NCI-H524 (cell line): ENCODE measurements at places on chromosomes 12 and 14.

DNA sequence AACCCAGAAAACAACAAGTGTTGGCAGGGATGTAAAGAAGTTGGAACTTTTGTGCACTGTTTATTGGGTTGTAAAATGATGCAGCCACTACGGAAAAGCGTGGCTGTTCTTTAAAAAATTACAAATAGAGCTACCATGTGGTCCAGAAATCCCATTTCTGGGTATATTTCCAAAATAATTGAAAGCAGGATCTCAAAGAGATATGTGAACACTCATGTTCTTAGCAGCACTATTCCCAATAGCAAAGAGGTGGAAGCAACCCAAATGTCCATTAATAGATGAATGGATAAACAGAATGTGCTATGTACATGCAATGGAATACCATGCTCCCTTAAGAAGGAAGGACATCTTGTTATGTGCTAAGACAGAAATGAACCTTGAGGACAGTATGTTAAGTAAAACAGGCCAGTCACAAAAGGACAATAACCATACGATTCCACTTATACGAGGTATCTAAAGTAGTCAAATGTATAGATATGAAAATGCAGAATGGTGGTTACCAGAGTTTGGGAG lies 249.5 kb downstream of the PHLDA1 start:
- DNase-seq, result no peak

DNA sequence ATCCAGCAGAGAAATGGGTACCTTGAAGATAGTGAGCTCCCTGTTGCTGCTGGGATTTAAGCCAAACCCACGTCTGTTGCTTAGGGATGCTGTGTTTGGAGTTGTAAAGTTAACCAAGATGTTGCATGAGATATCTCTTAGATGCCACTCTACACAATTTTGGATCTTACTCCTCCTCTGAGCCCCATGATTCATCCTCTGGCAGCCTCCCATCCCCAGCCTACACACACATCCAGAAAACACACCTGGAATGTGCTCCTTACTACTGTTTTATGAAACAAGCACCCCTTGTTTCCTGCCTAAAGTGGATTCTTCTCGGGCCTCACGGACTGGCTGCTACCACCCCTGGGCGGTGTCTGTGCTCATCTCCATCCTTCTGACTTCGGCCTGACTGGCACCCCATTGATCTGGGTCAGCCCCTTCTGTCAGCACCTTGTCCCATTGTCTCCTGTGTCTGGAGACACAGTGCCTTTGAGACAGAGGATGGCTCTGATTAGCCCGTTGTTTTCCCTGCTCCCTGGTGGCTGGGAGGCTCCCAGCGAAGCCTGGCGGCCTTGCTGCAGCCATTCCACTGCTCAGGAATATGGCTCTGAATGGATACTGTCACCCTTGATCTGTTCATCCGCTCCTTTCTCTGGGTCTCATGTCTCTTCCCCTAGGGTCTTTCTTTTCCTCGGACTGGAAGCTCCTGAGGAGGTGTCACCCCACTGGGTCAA lies 24.3 kb downstream of the TSPAN9 start:
- no peak for DNase-seq

DNA sequence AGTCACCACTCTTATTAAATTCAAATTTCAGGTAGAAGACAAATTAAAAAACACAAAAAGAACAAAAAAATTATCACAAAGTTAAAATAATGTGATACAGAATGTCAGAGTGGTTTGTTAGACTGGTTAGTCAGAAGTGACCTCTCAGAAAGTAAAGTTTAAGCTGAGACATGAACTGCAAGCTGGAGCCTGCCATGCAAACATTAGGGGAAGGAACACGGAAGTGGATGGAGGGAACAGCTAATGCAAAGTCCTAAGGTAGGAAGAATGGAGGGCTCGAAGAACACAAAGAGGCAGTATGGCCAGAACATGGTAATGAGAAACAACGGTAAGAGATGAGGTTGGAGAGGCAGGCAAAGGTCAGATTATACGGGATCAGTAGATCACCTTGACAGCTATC lies 41.7 kb downstream of the WDHD1 start:
- no peak for DNase-seq

GRCh38 chr12:46373301-46374296 lies 1.0 kb upstream of the SLC38A2 start:
- DNase-seq, result peak; percentile 40

- DNase-seq, result no peak
Measured at GRCh38 chr14:44866770-44867169, 95.0 kb downstream of the KLHL28 start.

GRCh38 chr12:70070494-70071007 lies 172.7 kb upstream of the CNOT2 start:
- DNase-seq, result no peak

- DNase-seq, result no peak
Measured at GRCh38 chr14:36455241-36455627, 64.8 kb downstream of the NKX2-1 start.

DNA sequence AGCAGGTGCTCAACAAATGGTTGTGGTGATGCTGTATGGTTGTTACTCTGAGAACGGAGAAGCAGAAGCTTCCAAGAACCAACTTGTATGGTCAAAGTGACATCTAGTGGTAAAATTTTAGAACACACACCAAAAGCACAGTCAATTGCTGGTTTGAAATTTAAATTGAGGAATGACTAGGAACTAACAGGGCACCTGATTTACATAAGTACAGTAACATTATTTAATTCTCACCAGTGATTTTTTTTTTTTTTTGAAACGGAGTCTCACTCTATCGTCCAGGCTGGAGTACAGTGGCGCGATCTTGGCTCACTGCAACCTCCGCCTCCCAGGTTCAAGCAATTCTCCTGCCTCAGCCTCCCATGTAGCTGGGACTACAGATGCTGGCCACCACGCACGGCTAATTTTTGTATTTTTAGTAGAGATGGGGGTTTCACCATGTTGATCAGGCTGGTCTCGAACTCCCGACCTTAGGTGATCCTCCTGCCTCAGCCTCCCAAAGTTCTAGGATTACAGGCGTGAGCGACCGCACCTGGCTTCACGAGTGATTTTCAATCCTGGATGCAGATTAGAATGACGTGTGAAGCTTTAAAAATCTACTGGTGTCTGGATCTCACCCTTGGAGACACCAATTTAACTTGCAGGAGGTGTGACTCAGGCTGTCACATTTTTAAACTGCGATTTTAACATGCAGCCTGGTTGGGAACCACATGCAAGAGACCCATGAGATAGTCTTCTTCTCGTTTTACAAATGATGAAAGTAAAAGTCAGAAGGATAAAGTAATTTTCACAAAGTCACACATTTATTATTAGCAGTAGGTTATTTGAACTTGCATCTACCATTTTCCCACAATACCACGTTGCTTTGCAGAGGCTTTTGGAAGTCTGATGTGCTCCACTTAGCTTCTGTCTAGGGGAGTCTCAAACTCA lies 14.1 kb upstream of the NUMB start:
- peak; percentile 71 for DNase-seq

DNA sequence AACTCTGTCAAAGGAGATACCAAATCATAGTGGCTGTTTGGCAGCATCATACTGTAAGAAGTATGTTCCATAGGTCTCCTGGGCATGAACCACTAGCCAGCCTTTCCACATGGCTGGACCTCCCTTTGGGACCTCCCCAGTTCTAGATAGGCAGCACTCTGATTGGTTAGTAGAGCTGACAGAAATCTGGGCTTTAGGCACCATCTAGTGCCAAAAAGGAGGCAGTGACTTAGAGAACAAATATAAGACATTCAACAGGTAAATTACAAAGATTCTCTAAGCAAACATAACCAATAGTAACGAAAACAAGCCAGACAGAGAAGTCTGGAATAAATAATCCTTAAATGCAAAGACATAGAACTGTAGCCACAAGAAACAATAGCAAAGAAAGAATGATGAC lies 148.0 kb upstream of the PDE3A start:
- peak; percentile 30 for DNase-seq

DNA sequence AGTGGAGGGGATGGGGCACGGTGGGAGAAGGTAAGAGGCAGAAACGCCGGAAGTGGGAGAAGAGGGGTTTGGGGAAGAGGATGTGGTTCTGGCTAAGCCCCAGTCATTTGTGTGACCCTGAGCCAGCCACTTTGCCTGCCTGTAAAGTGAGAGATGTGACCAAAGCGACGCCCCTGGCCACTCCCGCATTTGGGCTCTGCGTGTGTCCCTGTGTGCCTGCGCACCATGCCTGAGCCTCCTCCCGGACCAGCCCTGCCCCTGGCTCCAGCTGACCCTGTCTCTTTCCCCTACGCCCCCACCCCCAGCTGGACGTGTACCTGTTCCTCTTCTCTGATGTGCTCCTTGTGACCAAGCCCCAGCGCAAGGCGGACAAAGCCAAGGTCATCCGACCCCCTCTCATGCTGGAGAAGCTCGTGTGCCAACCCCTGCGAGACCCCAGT lies 8.0 kb downstream of the PLEKHG6 start:
- DNase-seq, result no peak

GRCh38 chr12:24901576-24902461 lies 47.1 kb downstream of the BCAT1 start:
- no peak for DNase-seq

DNA sequence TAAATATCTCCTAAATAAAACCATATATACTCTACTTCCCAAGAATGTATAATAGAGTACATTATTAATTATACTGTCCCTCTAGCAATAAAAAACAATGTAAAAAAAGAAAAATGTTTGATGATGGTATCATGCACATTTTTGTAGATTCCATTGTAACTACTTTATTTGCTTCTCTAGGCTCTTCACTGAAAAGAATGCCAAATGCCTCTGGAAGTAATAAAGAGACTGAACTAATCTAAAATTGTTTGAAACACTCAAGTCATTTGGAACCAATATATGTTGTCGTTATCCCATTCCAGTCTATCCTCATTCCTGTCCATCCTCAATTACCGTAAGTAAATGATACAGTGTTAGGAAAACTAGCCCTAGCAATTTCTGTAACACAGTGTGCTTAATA lies 233.6 kb downstream of the C12orf50 start:
- DNase-seq, result no peak

- peak; percentile 97 for DNase-seq
Measured at GRCh38 chr12:104823985-104824461, 134.1 kb downstream of the SLC41A2 start.

DNA sequence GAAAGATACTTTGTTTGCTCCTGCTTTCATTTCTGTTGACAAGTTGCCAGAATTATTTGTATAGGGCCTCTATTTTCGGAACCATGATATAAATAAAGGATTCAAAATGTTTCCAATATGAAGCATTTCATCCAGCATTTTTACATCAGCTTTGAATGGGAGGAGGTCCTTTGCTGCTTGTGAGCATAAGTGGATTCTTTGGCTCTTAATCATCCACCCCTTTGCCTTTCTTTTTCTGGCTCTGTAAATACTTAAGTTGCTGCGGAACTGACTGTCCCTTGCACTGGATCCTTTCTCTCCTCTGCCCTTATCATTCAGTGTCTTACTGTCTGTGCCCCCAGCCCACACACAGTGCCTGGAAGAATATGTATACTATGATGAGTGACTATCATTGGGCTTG lies 357.3 kb upstream of the RGS6 start:
- no peak for DNase-seq

- no peak for DNase-seq
Measured at GRCh38 chr12:160858-161257, 53.1 kb downstream of the SLC6A12 start.

GRCh38 chr12:113462117-113462774 lies 9.4 kb downstream of the LHX5 start:
- peak; percentile 77 for DNase-seq
